ENCODE measurements at places on chromosomes 3 and 15.

DNA sequence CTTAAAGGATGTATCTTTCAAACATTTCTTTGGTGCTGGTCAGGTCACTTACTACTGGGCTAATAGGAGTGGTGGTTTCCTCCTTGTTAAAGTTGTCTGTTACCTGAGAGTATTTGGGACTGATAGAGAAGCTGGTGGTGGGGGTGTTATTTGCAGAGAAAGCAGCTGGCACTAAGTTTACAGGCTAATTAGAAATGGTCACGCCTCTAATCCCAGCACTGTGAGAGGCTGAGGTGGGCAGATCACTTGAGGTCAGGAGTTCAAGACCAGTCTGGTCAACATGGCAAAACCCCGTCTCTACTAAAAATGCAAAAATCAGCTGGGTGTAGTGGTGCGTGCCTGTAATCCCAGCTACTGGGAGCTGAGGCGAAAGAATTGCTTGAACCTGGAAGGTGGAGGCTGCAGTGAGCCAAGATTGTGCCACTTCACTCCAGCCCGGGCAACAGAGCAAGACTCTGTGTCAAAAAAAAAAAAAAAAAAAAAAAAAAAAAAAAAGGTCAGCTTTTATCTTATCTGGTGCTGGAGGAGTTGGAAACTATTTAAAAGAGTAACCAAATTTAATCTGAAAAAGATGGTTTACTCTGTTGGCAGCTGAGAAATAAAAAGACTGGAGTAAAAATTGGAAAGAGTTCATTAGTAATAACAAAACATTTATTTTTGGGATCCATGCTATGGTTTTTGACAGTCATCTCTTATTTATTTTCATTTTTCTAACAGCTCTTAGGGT, 332.6 kb downstream of the PTPRG start:
- no peak for DNase-seq

- no peak for DNase-seq
Observed at GRCh38 chr15:40355976-40356585, 1.9 kb upstream of the DISP2 start.

GRCh38 chr3:51434746-51435327, 43.8 kb downstream of the RBM15B start:
- DNase-seq: peak; percentile 31

- no peak for DNase-seq
Observed at GRCh38 chr15:80966431-80967197, 23.0 kb downstream of the MESD start.

- no peak for DNase-seq
Observed at GRCh38 chr3:23735535-23736326, 70.0 kb upstream of the UBE2E1 start.

DNA sequence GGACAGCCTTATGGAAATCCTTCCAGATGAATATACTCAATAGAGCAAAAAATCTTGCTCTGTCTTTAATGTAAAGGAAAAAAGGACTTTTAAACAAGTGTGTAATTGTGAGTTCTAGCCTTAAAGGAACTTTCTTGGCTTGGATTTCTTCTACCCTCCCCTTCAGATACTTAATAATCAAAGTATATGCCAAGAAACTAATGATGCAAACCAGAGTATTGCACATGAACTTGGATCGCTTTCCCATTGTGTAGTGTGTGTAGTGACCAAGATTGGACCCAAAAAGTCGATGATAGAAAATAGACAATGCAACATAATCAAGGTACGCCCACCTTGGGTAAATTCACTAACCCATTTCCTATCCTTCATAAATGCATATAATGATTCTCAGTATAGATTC, 123.8 kb downstream of the TIGIT start:
- DNase-seq: no peak

- DNase-seq: no peak
Observed at GRCh38 chr3:7038394-7038793, 177.5 kb downstream of the GRM7 start.

DNA sequence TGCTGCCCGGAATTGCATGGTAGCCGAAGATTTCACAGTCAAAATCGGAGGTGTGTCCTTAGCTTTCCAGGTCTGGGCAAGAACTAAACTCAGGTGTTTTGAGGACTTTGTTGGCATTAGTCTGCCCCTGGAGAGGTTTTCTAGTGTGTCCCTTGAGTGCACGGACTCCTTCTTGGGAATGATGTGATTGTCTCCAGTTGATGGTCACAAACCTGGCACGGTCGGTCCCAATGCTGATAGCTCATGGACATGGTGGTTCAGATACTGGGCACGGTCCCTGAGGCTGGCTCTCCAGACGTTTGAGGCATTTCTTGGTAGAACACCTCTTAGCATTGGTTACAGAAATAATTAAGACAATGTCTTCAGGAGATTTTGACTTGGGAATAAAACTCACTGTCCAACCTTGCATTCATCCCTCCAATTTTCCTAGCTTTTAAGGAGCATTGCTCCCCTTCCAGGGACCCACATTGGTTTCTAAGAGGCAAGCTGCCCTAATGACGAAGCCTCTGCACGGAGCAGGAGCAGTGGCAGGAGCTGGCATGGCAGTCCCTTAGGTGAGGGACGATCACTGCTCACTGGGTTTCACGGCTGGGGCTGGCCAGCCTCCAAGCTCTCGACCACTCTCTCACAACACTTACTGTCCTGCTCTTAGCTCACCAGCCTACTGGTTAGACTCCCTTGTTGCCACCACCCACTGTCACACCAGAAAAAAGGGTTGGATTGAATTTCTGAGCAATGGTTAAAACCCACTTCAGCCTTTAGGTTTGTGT, 68.1 kb downstream of the PGPEP1L start:
- DNase-seq: no peak

DNA sequence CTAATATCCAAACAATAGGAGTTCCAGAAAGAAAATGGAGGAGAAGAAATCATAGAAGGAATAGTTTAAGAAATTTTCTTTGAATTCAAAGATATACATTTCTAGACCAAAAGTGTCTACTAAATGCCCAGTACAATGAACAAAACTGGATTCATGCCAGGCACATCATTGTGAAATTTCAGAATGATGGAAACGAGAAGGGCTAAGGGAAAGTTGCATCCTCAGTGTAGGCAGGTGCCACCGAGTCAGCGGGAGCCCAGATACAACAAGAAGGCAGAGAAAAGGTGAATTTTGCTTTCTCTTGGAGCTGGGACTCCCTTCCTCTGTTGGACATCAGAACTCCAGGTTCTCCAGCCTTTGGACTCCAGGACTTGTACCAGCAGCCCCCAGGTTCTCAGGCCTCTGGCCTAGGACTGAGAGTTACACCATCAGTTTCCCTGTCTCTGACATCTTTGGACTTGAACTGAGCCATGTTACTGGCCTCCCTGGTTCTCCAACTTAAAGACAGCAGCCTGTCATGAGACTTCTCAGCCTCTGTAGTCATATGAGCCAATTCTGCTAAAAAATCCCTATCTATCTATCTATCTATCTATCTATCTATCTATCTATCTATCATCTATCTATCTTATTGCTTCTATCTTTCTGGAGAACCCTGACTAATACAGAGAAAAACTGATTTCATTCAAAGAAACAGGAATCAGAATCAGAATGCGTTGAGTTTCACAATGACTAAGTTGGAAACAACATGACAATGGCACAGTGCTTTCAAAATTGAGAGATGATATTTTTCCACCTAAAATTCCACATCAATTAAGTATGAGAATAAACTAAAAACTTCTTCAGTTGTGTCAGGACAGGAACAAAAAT, 207.7 kb downstream of the FAM43A start:
- no peak for DNase-seq

DNA sequence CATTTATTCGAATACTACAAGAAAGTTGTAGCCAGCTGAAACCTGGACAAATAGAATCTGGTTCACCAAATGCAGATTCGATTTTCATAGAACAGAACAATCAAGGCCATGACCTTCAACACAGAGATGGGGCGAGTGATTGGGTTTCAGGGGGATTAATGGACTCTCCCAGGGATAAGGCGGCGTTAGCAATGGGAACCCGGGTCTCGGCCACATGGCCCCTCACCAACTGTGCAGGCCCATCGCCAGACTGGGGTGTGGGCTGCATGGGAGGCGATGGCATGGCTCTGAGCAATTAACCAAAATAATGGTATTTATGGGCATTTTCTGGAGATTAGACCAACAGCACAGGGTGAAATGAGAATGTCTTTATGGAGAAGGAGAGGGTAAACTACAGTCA, 34.2 kb downstream of the VGLL4 start:
- no peak for DNase-seq

- no peak for DNase-seq
Observed at GRCh38 chr15:77487888-77488287, 67.2 kb downstream of the HMG20A start.
